ENCODE measurements at places on chromosomes 2 and 18.

GRCh38 chr2:201968476-201968875 lies 65.2 kb upstream of the FZD7 start:
- DNase-seq: no peak

DNA sequence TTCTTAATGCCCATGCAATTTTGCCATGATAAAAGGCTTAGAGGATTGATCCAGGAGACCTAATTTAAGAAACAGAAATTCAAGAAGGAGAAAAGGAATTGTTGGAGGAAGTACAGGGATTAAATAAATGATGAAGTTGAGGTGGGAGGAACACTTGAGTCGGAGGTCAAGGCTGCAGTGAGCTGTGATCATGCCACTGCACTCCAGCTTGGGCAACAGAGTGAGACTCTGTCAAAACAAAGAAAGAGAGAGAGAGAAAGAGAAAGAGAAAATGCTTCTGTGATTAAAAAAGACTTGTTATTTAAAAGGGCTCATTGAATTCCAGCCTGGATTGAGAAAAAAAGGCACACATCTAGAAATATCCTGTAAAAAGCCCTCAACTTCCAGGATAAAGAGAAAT lies 123.2 kb downstream of the B3GNT2 start:
- DNase-seq: peak; percentile 50

DNA sequence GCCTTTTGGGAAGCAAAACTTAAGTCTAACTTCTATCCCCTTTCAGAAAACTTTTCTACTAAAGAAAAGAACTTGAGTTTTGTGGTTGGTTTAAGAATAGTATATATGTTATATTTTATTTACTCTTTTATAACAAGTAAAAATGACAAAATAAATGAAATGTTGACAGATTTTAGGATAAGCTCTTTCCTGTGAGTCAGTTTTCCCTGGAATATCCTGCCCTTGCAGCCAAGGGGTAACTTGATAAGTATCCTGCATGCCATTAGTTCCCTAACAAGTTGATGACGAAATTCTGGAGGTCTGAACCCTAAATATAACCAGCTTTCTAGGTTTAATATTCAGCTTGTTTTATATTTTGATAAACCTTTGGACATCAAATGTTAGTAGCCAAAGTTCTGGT lies 7.3 kb upstream of the HTR2B start:
- DNase-seq: no peak

GRCh38 chr2:30287857-30288513 lies 56.7 kb downstream of the LBH start:
- DNase-seq: no peak

- peak; percentile 41 for DNase-seq
These were observed 8.8 kb upstream of the IFIH1 start for GRCh38 chr2:162327134-162327769.

- no peak for DNase-seq
These were observed 56.3 kb upstream of the CHAC2 start for GRCh38 chr2:53711271-53711780.
